ENCODE measurements at places on chromosomes 1 and 21.

- DNase-seq, result peak; percentile 11
Measured at GRCh38 chr1:75999034-75999433, 66.8 kb upstream of the ASB17 start.

GRCh38 chr1:160261556-160261892, 825 bp downstream of the DCAF8 start:
- peak; percentile 95 for DNase-seq

- DNase-seq, result no peak
Measured at GRCh38 chr1:25959611-25960010, 38.3 kb downstream of the PAFAH2 start.

DNA sequence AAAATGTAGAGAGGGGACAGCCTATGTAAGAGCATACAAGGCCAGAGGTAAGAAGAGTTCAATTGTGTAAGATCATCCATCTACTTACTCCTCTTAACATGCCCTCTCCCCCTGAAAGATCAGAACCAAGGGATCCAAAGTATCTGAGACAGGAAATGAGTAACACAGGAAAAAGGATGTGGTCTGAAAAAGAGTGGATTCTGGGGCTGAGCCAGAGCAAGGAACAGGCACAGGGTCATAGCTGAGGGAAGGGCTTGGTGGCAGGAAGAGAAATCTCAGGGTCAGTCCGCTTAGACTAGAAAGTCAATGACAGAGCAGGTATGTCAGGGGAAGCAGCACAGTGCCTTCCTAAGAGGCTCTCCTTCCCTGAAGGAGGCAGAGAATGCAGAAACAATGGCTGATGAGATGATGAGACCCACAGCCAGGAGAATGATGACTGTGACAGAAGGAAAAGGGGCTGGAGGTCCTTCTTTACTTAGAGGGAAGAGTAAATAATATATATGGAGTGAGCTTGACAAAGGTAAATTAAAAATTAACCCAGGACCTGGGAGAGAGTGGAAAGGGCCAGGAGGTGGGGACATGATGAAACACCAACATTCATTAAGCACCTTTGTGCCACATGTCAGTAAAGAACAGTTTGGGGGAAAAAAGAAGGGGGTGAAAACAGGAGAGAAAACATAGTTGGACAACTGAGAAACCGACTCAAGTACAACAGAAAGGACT, 26.2 kb upstream of the A3GALT2 start:
- peak; percentile 95 for DNase-seq

DNA sequence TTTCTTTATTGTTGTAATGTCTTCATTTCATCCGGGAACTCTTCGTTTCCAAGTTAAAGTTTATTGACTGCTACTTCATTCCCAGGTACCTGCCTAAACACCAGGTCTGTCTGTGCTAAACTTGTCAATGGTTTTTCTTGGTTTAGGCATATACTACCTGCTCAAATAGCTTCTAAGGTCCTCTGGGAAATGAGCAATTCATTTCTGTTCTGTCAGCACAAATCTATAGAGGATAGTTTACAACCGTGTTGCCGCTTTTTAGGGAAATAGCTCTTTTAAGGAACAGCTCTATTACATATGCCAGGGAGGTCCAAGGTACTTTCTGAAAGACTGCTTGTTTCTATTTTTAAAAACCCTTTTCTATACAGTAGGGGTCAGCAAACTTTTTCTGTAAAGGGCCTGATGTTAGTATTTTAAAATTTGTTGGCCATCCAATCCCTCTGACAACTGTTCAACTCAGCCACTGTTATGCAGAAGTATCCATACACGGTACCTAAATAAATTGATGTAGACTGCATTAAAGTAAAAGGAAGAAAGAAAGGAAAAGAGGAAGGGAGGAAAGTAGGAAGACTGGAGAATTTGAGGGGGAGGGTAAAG, 222.7 kb upstream of the PTBP2 start:
- DNase-seq, result no peak

- no peak for DNase-seq
Measured at GRCh38 chr21:25456672-25457071, 150.6 kb downstream of the MRPL39 start.

GRCh38 chr1:7886405-7886745, 33.5 kb upstream of the UTS2 start:
- no peak for DNase-seq

- DNase-seq, result no peak
Measured at GRCh38 chr1:184620469-184620868, 134.2 kb downstream of the EDEM3 start.

- no peak for DNase-seq
Measured at GRCh38 chr1:245390975-245391374, 236.2 kb downstream of the KIF26B start.

GRCh38 chr1:11868331-11868980, 9.7 kb upstream of the NPPB start:
- DNase-seq, result no peak

- no peak for DNase-seq
Measured at GRCh38 chr1:109634771-109635750, 15.4 kb downstream of the AMPD2 start.

GRCh38 chr1:192224846-192225245, 66.6 kb downstream of the RGS18 start:
- no peak for DNase-seq

DNA sequence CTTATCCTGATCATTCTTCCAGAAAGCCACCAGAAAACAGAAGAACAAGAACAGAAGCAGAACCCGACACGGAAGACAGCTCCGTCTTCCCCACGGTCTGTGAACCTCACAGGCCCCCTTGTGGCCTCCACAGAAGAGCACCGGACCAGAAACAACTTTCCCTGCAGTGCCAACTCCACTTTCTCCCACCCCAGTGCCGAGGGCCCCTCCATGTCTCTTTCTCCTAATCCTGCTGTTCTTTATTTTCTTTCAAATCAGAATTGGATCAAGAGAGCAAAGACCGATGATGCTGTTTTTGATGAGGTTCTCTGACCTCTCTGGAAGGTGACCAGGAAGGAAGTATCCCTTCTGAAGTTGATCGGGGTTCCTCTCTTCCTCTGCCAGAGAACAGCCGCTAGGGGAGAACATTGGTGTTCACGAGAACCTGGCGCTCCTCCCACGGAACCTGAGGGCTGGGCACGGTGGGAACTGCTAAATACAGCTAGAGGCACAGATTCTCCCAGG, 58.9 kb upstream of the CTTNBP2NL start:
- peak; percentile 83 for DNase-seq

DNA sequence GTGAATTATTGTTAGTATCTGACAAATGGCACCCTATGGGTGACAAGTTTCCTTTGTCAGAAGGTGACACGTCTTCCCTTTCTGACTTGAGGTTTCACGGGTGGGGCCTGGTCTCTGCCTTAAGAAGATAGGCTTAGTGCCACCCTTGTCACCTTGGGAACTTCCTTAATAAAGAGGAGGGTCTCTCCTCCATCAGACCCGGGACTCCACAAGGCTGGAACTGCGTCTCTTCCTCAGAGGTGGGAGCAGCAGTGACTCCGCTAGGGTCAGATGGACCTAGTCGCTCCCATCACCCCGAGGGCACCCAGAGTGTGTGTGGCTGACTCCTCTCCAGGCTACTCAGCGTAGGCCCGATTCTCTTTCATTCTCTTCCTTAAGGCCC, 774 bp upstream of the WDTC1 start:
- peak; percentile 62 for DNase-seq

- DNase-seq, result no peak
Measured at GRCh38 chr21:45401916-45402900, 2.8 kb upstream of the COL18A1 start.

DNA sequence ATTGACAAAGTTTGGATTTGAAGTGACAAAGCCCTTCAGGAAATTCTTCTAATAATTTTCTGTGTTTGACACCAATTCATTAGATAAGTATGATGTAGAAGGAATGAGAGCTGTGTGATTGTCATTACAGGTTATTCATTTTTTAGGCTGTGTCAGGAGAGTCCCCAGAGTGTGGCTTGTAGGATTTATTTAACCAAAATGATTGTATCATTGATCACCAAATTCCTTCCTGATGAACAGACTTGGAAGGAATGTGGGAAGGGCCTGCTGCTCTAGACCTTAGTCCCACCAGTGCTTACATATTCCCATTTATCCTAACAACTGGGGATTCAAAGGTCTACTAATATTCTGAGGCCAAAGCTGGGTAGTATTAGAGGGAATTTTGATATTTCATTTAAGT, 383.3 kb upstream of the KAZN start:
- no peak for DNase-seq
